ENCODE measurements at places on chromosomes 6 and 20.

DNA sequence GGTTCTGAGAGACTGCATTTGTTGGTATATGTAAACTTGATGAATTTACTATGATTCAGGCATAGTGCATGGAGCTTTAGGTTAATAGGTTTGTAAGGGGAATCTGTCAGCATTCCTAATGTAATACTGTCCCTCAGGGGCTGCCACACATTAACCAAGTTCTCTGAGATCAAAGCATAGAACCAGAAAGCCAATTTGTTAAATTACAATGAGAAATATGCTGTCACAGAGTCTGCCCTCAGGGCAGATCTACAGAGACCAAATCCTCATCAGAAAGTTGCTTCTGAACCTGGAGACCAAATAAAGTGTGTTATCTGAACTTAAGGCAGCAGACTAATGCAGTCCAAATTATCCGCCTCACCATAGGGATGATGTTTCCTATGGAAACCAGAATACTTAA is 250.8 kb upstream of the HTR1E start:
- no peak for DNase-seq

DNA sequence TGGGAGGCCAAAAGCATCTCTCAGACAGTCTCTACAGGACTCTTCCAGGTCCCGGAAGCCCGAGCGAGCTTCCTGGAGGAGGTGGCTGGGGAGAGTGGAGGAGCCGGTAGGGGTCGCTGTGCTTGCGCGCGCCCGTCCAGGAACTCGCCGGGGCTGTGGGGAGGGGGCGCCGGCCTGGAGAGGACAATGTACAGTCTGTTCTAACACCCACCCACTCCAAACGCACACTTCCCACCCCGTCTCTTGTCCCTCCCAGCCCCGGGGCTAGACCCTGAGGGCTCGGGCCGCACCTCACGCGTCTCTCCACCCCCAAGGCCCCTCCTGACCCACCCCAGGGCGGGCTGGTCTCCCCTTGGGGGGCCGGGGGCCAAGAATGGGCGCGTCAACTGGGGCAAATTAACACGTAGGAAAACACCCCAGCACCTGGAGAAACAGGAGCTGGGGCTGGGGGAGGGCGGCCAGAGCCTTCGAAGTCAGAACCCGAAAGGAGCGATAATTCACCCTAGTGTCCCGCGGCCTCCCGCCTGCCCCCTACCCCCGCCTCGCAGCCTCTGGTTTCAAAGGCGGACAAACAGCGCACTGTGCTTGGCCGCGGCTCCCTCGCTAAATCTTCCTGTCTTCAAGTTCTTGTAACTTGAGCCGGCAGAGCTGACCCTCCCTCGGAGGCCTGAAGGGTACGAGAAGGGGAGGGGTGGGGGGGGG is 103.2 kb upstream of the FOXP4 start:
- DNase-seq, result no peak

- no peak for DNase-seq
Observed at GRCh38 chr6:138349891-138350290, 27.8 kb upstream of the SMIM28 start.

- no peak for DNase-seq
Observed at GRCh38 chr6:156550949-156551348, 226.2 kb upstream of the ARID1B start.

DNA sequence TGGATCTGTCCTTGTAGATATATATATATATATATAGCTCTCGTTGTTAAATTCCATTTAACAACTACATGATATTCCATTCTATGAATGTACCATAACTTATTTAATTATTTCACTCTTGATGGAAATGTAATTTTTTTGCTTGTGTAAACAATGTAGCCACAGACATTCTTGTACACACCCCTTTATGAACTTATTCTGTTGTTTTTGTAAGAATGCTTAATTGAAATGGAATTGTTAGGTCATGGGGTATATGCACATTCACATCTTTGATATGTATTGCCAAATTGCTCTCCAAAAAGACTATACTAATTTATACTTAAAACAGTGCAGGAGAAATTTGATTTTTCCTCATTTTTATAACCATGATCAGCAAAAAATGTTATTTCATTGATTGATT is 67.2 kb downstream of the MAP3K4 start:
- DNase-seq, result no peak

- DNase-seq, result no peak
Observed at GRCh38 chr6:53134601-53135235, 13.9 kb downstream of the GCM1 start.
